Cerebellum (tissue), 4 donors: ENCODE measurements at places on chromosomes 2 and 18.

- DNase-seq: no peak
Measured at GRCh38 chr2:182595650-182596049, 120.4 kb upstream of the DNAJC10 start.

GRCh38 chr2:151357359-151357758 is at the start of gene TNFAIP6:
TNFAIP6 (plus strand) TSS chr2:151357592; CDS start chr2:151357667, 75 bp downstream.
- no peak for DNase-seq

DNA sequence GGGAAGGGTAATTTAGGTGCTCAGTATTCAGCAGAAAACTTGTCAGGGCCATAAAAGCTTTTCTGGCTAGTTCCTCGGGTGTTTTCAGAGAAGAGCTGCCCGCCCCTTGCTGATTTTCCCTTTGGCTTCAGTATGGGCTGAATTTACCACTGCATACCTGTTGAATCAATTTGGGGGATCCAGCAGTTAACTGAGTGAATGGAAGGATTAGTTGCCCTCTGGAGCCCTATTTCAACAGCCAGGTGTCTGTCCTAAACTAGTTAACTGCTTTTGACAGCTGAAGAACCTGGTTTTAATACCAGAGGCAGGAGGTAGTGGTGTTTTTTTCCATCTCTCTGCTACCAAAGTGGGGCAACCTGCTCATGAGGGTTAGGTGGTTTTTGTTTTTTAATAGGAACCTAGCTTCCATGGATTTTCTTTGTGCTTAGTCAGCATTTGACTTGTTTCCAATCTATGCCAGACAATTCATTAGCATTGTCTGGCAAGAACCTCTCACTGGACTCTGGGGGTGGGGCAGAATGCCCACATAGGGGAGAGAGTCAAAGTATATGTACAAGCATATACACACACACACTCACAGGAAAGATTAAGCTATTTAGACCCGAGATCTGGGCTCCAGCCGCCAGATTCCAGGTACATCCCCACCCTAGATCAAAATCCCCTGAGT is 166.5 kb upstream of the SIX3 start:
- no peak for DNase-seq

DNA sequence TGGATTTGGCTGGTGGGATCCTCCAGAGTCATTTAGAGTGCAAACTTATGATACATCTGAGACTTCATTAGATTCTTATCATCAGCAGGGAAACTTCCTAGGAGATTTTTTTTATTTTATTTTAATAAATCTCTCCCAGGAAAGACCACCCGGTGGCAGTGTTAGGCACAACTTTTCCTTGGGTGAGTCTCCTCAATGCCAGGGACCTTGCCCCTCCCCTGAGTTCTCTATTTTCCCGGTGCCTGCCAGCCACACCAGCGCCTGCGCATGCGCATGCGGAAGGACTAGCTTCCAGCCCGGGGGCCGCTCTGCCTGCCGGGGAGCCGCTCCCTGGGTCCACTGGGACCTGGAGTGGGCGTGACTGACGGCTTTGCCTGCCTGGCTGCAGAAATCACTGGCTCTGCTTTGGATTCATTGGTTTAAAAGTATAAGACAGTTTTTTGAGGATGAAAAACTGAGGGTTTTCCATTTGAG is 86.6 kb downstream of the TMEM182 start:
- DNase-seq: peak; percentile 61

GRCh38 chr2:120419073-120419472 is 73.1 kb downstream of the INHBB start:
- DNase-seq: no peak

GRCh38 chr2:83594241-83595120 is 864.6 kb downstream of the SUCLG1 start:
- no peak for DNase-seq
